ENCODE measurements at places on chromosomes 3 and 15.

- no peak for DNase-seq
These were observed 34.7 kb downstream of the RBP2 start for GRCh38 chr3:139441656-139442055.

- DNase-seq, result no peak
These were observed 19.2 kb upstream of the TKT start for GRCh38 chr3:53274938-53275605.

DNA sequence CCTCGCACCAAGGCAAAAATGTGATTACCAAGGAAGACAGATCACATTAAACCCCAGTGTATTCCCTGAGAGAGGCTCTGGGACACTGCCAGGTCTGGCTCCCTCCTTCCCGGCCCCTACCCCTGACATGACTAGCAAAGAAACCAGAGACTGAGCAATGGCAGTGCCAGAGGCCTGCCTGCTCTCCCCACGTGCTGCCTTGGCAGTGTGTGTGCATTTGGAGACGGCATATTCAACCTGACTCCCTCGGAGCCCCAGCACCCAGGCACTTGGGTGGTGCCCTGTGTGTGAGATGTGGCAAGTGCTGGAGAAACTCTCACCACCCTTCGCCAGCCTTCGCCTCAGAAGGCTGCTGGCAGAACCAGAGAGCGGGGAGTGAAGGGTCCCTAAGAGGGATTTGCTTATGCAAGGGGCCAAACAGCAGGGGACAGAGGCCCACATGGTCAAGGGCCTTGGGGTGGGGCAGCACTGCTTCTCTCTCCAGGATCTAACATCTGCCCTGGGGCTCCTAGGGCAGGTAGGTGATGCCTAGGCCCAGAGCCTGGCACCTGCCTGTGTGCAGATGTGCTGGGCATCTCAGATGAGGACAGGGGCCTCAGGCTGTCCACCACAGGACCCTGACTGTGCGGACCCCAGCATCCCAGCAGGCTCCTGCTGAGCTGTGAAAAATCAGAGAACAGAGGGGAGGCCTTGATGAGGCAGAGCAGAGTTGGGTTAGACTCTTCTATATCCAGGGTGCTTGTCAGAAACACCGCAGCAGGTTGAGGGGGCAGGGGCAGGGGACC, 23.6 kb upstream of the PLXNA1 start:
- no peak for DNase-seq

DNA sequence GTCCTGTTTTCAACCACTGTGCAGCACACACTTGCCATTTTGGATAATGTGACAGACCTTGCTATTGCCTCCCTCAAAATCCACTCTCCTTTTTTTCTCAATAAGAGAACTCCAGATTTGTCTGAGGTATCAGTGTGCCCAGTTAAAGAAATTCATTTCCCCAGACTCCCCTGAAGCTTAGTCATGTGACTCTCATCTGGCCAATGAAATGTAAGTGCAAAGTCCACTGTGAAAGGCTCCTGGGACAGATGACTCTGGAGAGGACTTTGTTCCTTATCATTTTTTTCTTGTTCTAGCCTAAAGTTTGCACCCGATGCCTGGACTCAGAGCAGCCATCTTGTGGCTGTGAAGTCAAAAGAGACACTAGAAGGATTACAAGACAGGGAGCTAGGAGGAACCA, 268.6 kb upstream of the LRTM1 start:
- DNase-seq, result no peak

GRCh38 chr3:129673012-129673411, 66.5 kb upstream of the PLXND1 start:
- DNase-seq, result no peak

GRCh38 chr15:85963262-85963760, 116.4 kb upstream of the AGBL1 start:
- no peak for DNase-seq

- no peak for DNase-seq
These were observed 26.0 kb upstream of the EID1 start for GRCh38 chr15:48851956-48852355.
